ENCODE measurements at places on chromosomes 3 and 15.

DNA sequence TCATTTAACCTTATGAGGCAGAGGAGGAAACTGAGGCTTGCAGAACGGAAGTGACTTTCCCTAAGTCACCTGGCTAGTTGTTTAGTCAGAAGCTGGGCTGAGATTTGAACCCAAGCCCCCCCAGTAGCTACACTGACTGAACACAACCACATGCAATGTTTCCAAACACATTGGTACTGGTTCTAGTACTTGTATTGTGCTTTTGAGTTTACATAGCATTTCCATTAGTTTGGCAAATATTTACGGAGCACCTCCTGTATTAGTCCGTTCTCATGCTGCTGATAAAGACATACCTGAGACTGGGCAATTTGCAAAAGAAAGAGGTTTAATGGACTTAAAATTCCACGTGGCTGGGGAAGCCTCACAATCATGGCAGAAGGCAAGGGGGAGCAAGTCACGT, 56.3 kb upstream of the ITGA11 start:
- no peak for DNase-seq

GRCh38 chr3:132840201-132840700, 118.0 kb upstream of the NPHP3 start:
- DNase-seq, result no peak

- no peak for DNase-seq
These were observed 78.3 kb upstream of the HES1 start for GRCh38 chr3:194057570-194058188.

GRCh38 chr3:43391621-43392020, 105.3 kb downstream of the SNRK start:
- DNase-seq, result no peak

GRCh38 chr3:38549957-38550840, 54.1 kb downstream of the EXOG start:
- no peak for DNase-seq

DNA sequence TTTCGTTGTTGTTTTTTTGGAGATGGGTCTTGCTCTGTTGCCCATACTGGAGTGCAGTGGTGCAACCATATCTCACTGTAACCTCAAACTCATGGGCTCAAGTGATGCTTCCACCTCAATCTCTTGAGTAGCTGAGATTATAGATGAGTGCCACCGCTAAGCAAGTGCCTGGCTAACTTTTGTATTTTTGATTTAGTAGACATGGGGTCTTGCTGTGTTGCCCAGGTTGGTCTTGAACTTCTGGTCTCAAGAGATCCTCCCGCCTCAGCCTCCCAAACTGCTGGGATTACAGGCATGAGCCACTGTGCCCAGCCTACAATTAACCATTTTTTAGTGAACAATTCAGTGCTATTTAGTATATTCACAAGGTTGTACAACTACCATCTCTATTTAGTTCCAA, 42.2 kb downstream of the ARHGEF3 start:
- DNase-seq, result no peak

DNA sequence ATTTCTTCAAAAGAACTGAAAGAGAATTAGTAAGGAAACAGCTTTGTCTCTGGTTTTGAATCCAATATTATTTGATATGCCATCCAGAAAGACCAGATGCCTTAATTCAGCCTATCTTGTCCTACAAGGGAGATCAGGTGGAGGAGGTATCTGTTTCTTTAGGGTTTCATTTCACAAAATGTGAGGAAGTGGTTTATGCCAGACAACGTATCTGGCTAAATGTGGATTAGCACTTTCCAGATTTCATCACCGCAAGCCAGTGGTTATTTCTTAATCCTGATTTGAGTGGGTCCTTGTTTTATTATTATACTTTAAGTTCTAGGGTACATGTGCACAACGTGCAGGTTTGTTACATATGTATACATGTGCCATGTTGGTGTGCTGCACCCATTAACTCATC, 271.1 kb downstream of the EBLN2 start:
- no peak for DNase-seq

DNA sequence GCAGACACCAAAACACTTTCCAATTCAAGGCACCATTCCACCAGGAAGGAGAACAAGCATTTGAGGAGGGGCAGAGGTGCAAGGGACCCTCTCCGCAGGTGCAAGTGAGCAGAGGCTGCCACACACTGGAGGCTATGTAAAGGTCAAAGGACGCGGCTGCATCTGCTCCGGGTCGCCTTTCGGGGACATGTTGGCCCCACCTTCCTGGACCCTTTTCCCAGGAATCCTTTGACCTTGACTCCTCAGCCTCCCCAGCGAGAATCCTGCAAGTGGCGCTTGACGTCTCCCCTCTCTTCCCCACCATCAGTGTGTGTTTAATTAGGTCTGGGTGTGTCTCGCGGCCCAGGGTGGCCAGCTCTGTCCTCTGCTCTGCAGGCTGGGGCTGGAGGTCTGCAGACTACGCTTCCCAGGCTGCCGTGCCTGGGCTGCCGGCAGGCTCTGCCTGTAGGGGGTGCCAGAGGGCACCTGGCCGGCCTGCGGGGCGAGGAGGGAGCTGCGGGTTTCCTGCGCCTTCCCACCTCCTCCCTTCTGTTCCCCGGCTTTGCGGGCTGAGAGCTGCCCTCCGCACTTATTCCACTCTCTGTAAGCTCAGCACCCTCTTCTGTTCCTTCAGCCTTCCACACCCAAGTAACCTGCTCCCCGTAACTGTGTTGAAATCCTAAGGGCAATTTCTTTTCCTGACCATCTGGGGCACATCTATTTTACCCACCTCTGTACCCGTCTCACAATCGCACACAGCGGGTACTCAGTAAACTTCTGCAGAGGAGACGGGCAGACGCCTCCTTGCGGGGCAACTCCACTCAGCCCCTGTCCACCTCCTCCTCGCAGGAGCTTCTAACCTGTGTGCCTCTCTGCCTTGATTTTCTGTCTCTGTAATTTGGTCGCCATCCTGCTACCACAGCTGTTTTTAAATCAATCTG, 129.8 kb downstream of the NSMCE3 start:
- no peak for DNase-seq

GRCh38 chr3:150899141-150899540, 6.1 kb downstream of the MINDY4B start:
- no peak for DNase-seq
